CD4-positive, alpha-beta T cell treated with Interleukin-15 for 4 hours (primary cell): ENCODE measurements at places on chromosomes 11 and 22.
A peak's percentile ranks its signal among the peaks of the same experiment; 100 is the strongest.

- no peak for DNase-seq
Observed at GRCh38 chr11:104009744-104010143, 26.7 kb upstream of the DDI1 start.

DNA sequence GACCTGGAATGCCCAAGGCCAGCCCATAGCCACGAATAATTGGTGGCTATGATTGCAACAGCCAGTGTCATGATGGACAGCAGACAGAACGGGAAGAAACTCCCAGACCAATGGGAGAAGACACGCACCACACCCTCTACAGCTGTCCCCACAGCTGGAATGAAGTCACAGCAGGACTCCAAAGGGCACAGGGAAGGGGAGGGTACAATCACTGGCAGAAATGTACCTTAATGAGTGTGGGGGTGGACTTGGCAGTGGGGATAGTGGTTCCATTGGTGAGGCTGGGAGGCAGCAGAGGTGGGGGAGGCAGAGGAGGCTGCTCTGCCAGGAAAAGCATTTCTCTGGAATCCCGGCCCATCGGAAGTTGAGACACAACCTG is 52.9 kb downstream of the SGSM3 start:
- no peak for DNase-seq

GRCh38 chr11:74169738-74170458 is 904 bp downstream of the C2CD3 start:
- no peak for DNase-seq

GRCh38 chr11:6962141-6962540 is 35.9 kb downstream of the ZNF215 start:
- DNase-seq = no peak

- DNase-seq = no peak
Observed at GRCh38 chr11:132101881-132102280, 731.5 kb downstream of the NTM start.

DNA sequence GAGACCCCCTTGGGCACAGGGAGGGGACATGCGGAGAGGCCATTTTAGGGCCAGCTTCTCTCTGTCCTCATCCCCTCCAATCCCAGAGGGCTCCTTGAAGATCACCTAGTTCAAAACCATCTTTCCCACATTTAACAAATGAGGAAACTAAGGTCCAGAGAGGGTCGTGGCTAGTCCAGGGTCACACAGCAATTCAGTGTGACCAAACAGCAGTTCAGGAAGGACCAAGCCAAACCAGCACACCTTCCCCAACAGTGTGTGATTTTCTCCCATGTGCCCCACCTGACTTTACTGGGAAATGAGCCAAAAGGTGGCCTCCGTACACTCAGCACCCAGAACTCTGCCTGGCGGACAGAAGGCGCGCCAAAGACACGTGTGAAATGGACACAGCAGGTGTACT is 51.3 kb downstream of the CACNA1I start:
- no peak for DNase-seq

- DNase-seq = no peak
Observed at GRCh38 chr11:130609121-130610035, 160.9 kb downstream of the ADAMTS15 start.

- DNase-seq = no peak
Observed at GRCh38 chr22:29353286-29353685, 35.1 kb downstream of the AP1B1 start.

- DNase-seq = no peak
Observed at GRCh38 chr11:205221-206001, 1.8 kb downstream of the BET1L start.

DNA sequence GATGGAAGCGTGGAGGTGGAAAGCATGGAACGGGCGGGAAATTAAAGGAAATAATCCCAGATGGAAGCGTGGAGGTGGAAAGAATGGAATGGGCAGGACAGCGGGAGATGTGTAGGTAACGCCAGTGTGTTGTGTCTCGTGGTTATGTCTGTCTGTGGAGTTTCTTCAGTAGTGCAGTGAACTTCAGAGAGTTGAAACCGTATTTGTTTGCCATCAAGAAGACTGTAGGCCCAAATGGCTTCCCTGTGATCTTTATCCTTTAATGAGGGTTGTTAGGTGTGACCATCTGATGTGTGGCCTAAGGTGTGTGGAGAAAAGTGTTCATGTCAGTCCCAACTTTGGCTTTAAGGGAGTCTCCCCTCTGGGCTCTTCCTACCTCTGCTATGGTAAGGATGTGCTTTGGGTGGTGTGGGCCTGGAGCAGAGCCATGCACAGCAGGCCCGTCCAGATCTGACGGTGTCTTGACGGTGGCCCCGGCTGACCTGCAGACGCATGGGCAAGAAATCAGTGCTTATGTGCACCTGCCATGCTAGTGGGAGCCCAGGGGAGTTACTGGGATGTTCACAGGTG is 39.6 kb downstream of the AP2A2 start:
- DNase-seq = no peak

DNA sequence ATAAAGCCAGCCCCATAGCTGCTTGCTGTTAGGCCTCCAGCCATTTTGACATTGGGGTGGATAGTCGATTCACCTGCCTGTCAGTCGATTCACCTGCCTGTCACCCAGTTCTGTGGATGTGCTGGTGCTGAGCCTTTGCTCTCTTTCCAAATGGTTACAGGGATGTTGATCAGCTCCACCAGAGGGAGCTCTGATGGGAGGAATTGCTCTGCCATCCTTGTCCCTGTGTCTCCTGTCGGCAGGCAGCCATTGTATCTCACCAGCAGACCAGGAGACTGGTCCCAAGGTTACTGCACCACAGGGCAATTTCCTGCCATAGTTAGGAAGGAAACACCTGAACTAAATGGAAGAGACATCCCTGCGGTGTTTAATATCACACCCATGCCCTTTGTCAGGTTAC is 6.1 kb downstream of the MPEG1 start:
- no peak for DNase-seq

GRCh38 chr11:73463359-73463758 is 87.2 kb downstream of the RELT start:
- DNase-seq = no peak

- no peak for DNase-seq
Observed at GRCh38 chr22:23389271-23390071, 190.6 kb downstream of the IGLL1 start.

DNA sequence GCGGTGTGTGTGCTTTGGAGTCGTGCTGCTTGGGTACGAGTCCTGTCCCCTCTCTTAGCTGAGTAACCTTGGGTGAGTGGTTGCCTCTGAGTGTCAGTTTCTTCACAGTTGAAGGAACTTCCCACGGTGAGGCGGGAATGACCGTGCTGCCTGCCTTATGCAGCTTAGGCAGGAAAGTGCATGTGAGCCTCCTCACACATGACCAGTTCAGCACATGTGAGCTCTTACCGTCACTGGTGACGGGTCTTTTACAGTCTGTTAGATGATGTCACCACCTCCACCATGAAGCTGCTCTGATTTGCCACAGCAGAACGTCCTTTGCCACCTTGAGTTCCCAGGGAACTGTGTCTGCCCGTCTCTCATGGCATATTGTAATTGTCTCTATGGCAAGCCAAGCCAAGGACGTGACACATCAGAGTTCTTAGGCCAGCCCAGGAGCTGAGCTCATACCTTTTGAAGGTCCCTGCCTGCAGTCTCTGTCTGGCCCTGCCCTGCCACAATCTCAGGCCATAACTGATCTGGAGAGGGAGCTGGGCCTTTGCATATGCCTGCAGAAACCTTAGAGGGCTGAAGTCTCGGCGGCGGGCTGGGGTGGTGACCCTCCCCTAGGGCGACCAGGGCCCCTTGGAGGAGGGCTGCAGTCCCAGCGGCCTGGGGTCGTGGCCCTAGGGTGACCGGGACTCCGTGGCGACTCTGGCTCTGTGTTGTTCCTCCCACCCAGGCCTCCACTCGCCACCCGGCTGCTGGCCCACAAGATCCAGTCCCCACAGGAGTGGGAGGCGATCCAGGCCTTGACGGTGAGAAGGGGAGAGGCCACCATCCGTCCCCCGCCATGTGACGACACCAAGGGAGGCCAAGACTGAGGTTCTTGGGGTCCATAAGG is 7.8 kb downstream of the GGA1 start:
- no peak for DNase-seq

GRCh38 chr22:35582861-35583670 is 34.1 kb downstream of the MB start:
- DNase-seq = peak; percentile 51

GRCh38 chr11:110303414-110303826 is 7.0 kb upstream of the RDX start:
- DNase-seq = no peak

DNA sequence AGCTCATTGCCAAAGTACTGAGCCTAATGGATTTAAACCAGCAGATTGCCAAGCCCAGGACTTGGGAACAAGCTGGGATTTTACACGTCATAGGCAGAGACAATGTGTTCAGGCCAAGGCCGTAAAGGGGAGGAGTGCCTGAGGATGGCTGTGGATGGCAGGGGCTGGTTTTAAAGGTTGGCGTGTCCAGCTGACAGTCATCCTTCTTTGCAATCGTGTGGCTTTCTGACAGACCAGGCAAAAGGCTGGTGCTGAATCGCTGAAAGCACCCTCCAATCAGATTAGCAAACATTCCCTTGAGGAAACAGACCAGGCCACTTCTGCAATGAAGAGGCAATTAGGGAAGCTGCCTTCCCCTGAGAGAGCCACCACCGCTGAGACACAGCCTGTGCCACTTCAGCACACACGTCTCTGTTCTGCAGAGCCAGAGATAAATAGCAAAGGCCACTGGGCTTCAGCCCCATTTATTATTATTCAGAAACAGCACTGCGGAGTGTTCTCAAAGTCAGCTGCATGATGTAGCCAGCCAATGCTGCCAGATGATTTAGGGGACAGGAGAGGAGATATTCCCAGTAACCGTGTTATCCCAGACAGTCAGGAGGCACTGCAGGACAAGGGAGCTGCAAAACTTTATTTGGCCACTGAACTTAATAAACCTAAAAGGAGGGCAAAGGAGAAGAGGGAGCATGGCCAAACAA is 54.2 kb upstream of the CSNK2A3 start:
- no peak for DNase-seq

DNA sequence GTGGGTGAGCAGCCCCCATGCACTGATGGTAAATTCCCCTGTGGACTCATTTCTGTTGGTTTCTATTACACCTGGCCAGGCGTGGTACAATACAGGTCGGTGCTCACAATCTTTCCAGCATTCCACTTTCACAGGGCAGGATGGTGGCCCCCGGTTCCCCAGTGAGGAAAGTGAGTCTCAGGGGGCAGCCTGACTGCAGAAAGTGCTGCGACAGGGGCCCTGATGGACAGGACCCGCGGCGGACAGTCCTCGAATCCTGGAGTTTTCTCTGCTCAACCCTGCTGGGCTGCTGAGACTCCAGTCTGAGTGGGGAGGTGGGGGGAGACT is 3.1 kb upstream of the PGGHG start:
- no peak for DNase-seq

DNA sequence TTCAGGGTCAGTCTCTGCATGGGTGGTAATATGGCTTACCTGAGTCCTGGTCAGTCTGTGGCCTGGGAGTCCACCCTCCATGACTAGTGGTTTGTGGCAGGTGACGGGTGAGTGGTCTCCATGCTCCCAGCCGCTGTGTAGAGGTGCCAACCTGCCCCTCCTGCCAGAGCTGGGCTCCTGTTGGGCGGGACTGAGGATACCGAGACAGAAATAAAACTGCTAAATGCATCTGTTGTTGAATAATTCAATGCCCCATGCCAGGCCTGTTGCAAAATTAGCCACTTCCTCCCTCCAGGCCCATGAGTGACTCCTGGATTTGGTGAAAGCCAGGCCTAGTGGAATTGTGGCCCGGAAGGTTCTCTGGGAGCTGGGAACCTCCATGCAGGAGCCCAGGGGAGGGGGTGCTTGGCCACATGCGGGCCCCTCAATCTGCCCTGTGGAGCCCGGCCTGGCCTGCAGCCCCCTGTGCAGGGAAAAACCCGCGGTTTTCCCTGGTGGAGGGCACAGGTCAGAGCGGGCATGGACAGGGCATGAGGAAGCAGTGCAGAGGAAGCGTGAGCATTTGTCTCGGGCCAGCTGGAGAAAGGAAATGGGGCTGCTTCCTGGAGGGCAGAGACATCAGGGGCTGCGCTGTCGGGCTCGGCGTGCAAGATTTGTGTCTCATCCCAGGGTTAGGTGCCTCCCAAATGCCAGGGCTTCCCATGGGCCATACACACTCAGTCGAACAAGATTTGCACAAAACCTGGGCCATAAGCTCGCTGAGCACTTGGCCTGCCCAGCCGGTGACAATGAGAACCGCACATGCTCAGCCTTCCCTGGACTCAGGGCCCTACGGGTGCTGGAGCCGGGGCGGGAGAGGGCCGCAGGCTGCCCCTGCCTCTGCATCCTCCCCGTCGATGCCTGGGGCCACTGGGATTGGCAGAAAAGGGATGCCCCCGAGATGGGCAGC is 66.9 kb downstream of the KCNQ1 start:
- DNase-seq = no peak

- no peak for DNase-seq
Observed at GRCh38 chr22:31238057-31238456, 26.0 kb downstream of the LIMK2 start.

DNA sequence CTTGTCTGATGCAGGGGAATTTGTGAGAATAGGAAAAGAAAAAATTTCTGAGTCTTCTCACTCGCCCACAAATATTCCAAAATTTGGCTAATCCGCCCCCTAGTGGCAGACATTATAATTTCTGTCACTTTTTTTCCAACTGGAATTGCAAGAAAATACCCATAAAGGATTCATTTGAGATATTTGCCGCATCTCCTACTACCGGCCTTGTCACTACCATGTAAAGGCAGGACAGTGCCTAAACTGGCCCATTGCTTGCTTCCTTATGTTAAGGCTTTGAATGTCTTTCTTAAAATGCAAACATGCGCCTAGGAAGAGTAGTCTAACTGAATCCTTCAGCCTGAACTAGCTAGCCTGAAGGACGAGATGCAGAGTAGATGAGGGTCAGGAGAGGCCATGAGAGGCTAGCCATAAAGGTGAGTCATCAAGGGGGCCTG is 9.3 kb upstream of the CEP295 start:
- peak; percentile 60 for DNase-seq

- DNase-seq = no peak
Observed at GRCh38 chr22:50004918-50005317, 7.6 kb downstream of the IL17REL start.

- no peak for DNase-seq
Observed at GRCh38 chr22:35219012-35219411, 38.3 kb upstream of the HMGXB4 start.

DNA sequence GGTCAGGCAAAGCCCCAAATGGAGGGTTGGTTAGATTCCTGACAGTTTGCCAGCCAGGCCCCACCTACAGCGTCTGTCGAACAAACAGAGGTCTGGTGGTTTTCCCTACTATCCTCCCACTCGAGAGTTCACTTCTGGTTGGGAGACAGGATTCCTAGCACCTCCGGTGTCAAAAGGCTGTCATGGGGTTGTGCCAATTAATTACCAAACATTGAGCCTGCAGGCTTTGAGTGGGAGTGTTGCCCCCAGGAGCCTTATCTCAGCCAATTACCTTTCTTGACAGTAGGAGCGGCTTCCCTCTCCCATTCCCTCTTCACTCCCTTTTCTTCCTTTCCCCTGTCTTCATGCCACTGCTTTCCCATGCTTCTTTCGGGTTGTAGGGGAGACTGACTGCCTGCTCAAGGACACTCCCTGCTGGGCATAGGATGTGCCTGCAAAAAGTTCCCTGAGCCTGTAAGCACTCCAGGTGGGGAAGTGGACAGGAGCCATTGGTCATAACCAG is 4.7 kb upstream of the TTC36 start:
- DNase-seq = no peak

- no peak for DNase-seq
Observed at GRCh38 chr11:64608046-64608445, 17.0 kb downstream of the SLC22A12 start.

GRCh38 chr22:47474895-47475294 is 712.4 kb downstream of the TBC1D22A start:
- DNase-seq = no peak

GRCh38 chr11:96465512-96465911 is 75.7 kb downstream of the JRKL start:
- DNase-seq = no peak
